ENCODE measurements at places on chromosomes 1 and 21.

- no peak for DNase-seq
Observed at GRCh38 chr1:235262539-235262938, 65.4 kb downstream of the ARID4B start.

- no peak for DNase-seq
Observed at GRCh38 chr1:43587594-43587993, 56.9 kb downstream of the PTPRF start.

DNA sequence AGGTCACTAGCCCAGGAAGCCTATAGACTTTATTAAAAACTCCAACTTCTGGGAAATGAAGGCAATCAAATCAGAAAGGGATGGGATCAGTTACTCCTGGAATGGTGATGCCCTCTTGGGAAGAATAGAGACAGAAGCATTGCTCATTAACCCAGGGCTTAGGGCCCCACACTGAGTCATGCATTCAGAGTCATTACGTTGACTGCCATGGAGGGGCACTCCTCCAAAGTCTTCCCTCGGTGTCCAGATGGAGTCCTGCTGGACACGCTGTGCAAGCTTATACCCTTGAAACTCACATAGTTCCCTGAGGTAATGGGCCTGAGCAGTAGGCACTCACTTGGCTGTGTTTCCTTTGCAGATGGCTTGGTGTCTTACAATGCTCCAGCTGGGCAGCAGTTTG lies 35.2 kb upstream of the HSD17B7 start:
- no peak for DNase-seq

- no peak for DNase-seq
Observed at GRCh38 chr1:227922501-227923352, 25.0 kb downstream of the WNT9A start.

- DNase-seq: no peak
Observed at GRCh38 chr1:232212253-232212652, 417.7 kb downstream of the SIPA1L2 start.

- peak; percentile 13 for DNase-seq
Observed at GRCh38 chr1:230186003-230186863, 119.2 kb downstream of the GALNT2 start.

DNA sequence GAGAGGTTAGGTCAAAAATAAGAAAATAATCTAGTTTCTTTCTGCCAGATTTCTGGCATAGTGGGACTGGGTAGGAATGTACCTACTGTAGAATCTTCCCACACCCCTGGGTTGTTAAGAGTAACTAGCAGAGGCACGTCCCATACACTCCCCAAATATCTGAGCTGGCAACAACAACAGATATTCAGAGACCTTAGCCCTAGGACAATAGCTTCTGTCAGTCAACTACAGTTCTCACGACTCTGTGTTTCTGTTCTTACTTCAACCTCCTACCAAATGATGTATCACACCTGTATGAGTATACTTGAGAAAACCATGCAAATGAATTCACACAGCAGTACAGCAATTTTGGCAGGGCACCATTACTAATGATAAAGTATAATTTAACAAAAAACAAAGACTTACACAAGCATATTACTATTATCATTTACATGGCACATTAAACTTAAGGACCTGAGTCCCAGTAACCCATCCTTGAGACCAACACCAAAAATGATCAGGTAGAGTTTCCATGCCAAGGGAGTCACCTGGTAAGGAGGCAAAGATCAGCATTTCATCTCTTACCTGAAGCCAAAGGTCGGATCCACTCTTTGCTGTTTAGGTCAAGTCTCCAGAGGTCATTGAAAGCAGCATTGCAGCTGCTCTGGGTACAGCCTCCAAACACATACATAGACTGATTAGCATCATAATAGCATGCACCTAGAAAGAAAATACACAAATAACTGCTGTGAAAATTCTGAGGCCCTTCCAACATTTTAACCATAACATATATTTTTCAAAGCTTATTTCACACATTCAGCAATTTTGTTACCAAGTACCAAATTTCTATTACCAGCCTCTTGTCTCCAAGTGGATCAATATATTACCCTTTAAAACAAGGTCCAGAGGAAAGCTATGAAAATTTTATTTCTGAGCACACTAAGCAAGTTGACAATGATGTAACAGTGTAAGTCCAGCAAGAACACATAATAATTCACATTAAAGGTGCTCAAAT lies 57.5 kb upstream of the CPLANE2 start:
- no peak for DNase-seq

DNA sequence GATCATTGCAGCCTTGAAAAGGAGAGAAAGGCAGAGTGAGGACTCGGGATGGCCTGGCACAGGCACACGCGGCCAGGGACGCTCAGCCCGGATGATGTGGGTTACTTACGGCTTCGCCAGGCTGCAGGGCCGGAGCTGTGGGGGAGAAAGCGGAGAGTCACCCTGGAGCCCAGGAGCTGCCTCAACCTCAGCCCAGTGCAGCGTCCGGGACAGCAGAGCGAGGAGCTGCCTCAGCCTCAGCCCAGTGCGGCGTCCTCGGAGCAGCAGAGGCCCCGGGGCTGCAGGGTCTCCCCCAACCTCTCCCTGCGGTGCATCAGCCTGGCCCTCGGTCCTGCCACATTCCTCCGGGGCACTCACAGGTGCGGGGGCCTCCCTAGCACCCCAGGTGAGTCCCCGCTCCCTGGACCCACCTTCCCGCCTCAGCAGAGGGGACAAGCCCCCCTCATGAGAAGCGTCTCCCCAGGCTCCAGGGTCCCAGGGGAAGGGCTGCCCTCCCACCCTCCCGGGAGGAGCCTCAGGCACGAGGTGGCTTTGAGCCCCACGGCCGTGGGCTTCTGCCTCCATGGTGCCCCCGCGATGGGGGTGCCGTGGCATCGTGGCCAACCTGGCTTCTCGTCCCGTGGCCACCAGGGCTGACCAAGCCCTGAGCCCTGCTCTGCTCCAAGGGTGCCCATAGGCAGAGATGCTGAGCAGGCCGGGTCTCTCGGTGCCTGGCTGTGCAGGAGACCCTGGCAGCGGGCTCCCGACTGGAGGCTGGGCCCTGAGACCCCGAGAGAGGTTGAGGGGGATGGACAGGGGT lies 10.5 kb upstream of the RNF223 start:
- no peak for DNase-seq

GRCh38 chr1:216183454-216183853 lies 239.8 kb downstream of the USH2A start:
- DNase-seq: no peak

GRCh38 chr1:92961131-92961895 lies at the start of gene DIPK1A:
Gene DIPK1A, minus strand, starts transcription at chr1:92961462. Its CDS starts 33 bp downstream, at chr1:92961429.
- DNase-seq: peak; percentile 75

DNA sequence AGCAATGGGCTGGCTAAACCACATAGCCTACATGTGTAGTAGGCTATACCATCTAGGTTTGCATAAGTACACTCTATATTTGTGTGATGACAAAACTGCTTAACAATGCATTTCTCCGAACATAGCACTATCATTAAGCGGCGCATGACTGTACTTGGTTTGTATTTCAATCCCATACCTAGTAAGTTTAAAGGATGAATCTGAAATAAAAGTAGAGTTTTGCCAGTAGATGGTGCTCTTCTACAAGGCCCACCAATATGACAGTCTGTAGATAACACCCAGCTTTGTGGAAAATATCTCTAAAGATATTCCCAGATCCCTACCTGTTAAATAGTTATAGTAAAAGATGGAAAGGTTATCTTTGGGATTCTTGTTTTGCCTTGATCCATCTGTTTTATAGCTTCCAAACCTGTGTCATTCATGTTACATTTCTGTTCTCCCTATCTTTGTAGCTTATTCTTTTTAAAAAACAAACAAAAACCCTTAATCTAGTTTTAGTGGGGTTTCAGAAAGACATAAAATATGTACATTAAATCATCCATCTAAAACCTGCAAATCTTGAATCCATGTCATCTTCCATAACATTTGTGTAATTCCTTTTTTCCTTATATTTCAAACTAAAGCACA lies 33.9 kb upstream of the ASPM start:
- peak; percentile 24 for DNase-seq

- peak; percentile 83 for DNase-seq
Observed at GRCh38 chr1:27436204-27437159, 44.1 kb downstream of the GPR3 start.

- DNase-seq: no peak
Observed at GRCh38 chr21:14762734-14763694, 216.9 kb upstream of the SAMSN1 start.

GRCh38 chr1:108079440-108080025 lies 114.6 kb upstream of the VAV3 start:
- DNase-seq: no peak

DNA sequence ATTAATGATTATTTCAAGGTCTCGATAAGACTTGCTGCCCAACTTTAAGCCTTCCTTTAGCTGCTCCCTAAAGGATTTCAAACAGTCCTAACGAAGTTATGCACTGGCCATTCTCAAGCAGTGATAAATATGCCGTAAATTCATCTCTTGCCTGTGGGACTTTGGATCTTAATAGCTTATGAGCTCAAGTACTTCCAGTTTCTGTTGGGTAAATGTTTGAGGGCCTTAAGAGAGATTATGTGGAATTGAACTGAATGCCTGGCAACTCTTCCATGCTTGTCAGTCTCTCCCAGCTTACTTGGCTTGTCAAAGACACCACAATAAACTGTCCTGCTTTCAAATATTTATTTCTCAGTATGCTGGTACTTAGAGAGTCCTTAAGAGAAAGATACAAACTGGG lies 3.5 kb upstream of the OR10J4 start:
- no peak for DNase-seq

- DNase-seq: peak; percentile 22
Observed at GRCh38 chr1:200971955-200972711, 51.4 kb downstream of the KIF21B start.

DNA sequence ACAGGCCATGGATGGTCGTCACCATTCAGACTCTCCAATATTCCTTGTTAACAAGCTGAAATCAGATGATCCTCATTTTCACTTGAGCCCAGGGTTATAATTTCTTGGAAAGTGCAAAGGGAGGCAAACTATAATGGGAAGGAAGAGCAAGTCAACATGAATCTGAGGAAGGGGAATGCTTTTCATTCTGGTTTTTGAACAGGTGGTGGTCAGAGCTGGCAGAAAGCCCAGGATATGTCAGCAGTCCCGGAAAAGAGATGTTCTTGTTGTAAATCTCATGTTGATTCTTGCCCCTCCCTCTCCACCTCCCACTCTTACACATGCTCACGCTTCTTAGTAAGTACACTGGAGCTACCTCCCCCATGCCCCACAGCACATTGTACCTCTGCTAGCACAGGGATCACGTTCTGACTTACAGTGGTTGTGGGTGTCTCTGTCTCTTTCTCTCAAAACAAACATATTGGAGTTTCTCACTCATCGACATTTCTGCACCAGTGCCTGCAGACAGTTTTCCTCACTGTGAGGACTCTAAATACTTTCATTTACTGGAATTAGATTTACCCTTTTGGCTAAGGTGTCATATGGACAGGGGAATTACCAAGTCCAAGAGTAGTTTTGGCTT lies 77.6 kb downstream of the XCL2 start:
- DNase-seq: no peak

GRCh38 chr1:236143104-236143948 lies 987 bp downstream of the GPR137B start:
- no peak for DNase-seq

DNA sequence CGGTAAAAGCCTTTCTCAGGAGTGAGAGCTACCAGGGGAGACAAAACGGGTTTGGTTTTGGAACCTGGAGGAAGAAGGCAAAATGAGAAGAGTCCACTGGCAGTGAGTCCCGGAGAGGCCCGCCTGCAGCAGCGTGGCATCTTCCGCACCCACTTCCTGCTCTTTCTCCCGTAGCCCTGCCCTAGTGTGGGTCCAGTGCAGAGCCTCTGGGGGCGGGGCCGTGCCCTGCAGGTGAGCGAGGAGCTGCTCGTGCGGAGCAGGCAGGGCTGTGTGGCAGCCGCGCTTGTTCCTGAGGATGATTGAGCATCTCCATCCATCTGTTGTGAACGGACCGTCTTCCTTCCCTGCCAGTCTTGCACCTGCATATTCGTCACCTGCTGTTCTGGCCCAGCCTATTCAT lies 66.5 kb downstream of the PEX14 start:
- no peak for DNase-seq

- DNase-seq: no peak
Observed at GRCh38 chr21:44347911-44348451, 5.4 kb upstream of the TRPM2 start.

- DNase-seq: no peak
Observed at GRCh38 chr1:26067432-26067911, at the start of gene TRIM63. Gene TRIM63, minus strand, starts transcription at chr1:26067630. Its CDS starts 136 bp downstream, at chr1:26067494.

- DNase-seq: no peak
Observed at GRCh38 chr21:42384989-42385388, 10.9 kb downstream of the TMPRSS3 start.

GRCh38 chr1:89953131-89953626 lies 41.7 kb upstream of the ZNF326 start:
- DNase-seq: peak; percentile 89

- DNase-seq: no peak
Observed at GRCh38 chr1:59218521-59219236, 78.2 kb upstream of the FGGY start.

- DNase-seq: no peak
Observed at GRCh38 chr1:25053576-25054250, 123.6 kb upstream of the RUNX3 start.

- no peak for DNase-seq
Observed at GRCh38 chr1:155183775-155184221, 10.1 kb downstream of the TRIM46 start.

- DNase-seq: no peak
Observed at GRCh38 chr1:248691567-248692155, 10.9 kb downstream of the OR14I1 start.

DNA sequence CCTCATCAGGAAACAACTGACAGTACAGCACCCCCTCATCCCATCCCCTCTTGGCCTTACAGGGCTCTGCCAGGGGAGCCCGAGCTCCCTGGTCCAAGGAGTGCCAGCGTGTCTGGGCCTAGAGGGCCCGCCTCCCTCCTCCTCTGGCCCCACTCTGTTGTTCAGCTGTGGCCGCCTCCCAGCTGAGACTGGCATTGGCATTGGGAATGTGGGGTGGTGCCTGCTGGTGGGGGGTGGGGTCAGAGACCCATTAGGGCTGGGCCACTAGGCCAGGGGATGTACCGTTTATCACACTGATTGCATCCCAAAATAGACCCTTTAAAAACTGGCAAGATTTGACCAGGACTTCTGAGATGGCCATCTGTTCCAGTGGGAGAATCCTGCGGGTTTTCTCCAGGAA lies 1.4 kb downstream of the LDLRAP1 start:
- DNase-seq: no peak

- no peak for DNase-seq
Observed at GRCh38 chr1:232247669-232248068, 382.3 kb downstream of the SIPA1L2 start.

GRCh38 chr21:44377922-44378645 lies 24.7 kb downstream of the TRPM2 start:
- DNase-seq: no peak

DNA sequence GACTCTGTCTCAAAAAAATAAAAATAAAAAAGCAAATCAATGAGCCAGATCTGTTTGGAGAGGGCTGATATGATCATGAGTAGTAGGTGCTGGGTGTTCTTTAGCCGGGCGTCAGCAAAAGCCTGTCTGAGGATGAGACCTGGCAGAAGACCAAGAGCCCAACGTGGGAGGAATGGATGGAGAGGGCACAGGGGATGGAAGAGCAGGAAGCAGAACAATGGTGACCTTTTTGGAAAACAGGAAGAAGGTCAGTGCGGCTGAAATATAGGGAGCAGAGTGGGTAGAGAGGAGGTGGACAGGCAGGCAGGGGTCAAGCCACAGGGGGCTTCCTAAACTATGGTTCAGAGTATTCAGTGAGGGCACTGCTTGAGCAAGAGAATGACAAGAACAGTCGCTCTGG lies 30.9 kb downstream of the VWA5B1 start:
- DNase-seq: no peak

- no peak for DNase-seq
Observed at GRCh38 chr21:42499444-42500112, 3.6 kb upstream of the RSPH1 start.

GRCh38 chr1:82392513-82392912 lies 591.8 kb downstream of the ADGRL2 start:
- DNase-seq: no peak
